CD4-positive, alpha-beta T cell (primary cell): ENCODE measurements at places on chromosomes 1 and 21.
A peak's percentile ranks its signal among the peaks of the same experiment; 100 is the strongest.

DNA sequence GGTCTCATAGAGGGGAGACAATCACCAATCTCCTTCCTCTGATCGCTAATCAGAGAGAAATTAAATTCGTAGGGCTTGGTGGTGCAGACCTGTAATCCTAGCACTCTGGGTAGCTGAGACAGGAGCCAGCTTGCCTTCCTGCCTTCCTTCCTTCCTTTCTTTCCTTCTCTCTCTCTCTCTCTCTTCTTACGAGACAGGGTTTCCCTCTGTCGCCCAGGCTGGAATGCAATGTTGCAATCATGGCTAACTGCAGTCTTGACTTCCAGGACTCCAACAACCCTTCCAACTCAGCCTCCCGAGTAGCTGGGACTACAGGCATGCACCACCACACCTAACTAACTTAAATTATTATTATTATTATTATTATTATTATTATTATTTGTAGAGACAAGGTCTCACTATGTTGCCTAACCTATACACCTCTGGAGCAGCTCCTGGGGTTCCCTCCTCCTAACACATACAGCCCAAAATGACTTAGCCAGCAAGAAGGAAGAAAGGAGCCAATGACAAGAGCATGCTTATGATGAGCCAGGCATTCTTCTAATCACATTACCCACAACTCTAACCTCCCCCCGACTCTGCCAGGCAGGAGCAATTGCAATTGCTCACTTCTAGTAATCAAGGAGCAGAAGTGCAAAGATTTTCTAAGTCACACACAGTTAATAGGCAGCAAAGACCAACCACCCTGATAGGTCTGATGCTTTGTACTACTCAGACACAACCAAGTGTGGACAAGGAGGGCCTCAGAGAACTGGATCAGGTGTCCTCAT is 105.4 kb upstream of the F3 start:
- no peak overlapping the region for H3K4me3 ChIP-seq
- H3K27me3 ChIP-seq = no peaks in the 10 kb centered on the region
- DNase-seq = no peak
- no peaks in the 10 kb centered on the region for H3K4me1 ChIP-seq
- no peaks in the 10 kb centered on the region for H3K36me3 ChIP-seq

GRCh38 chr1:116368241-116368640 is 4.8 kb upstream of the ATP1A1 start:
- peaks cover 17% of the 10 kb centered on the region for H3K4me1 ChIP-seq
- no peak overlapping the region for H3K27ac ChIP-seq
- DNase-seq = no peak
- H3K27me3 ChIP-seq = no peaks in the 10 kb centered on the region
- H3K36me3 ChIP-seq = no peaks in the 10 kb centered on the region

DNA sequence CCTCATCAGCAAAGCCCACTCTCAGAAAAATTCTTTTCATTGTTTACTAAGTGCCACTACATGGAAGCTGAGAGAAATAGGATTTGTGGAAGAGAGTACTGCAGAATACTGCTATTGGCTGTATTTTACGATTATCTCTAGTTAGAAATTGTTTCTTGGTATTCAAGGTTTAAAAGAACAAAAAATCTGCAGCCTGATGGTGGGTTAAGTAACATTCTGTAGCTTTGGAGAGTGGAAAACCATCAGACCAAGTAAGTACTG is 27.3 kb downstream of the PTTG1IP start:
- H3K4me3 ChIP-seq = peak overlapping the region; percentile 52
- peaks cover 24% of the 10 kb centered on the region for H3K36me3 ChIP-seq
- H3K27ac ChIP-seq = no peak overlapping the region

DNA sequence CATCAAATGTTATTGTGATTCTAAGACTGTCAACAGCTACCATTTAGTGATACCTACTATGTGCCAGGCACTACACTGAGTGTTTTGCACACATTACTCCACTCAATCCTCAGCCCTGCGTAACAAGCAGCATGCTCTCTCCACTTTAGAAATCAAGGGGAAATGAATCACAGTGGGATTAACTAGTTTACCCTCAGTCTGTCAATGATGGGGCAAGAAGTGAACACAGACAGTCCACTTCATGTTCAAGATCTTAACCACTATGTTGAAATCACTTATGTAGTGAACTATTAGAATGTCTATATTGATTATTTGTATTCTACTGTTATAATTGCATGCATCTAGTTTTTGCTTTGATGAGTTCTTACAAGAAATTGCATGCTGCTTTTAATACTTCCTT is 165.3 kb downstream of the LTN1 start:
- H3K4me1 ChIP-seq = peaks cover 13% of the 10 kb centered on the region
- H3K4me3 ChIP-seq = no peak overlapping the region
- H3K27ac ChIP-seq = no peak overlapping the region
- H3K36me3 ChIP-seq = no peaks in the 10 kb centered on the region
- H3K27me3 ChIP-seq = no peaks in the 10 kb centered on the region

GRCh38 chr1:238233966-238234365 is 343.2 kb upstream of the ZP4 start:
- no peak overlapping the region for H3K27ac ChIP-seq
- no peak overlapping the region for H3K4me3 ChIP-seq
- no peaks in the 10 kb centered on the region for H3K4me1 ChIP-seq
- no peaks in the 10 kb centered on the region for H3K27me3 ChIP-seq
- DNase-seq = no peak

DNA sequence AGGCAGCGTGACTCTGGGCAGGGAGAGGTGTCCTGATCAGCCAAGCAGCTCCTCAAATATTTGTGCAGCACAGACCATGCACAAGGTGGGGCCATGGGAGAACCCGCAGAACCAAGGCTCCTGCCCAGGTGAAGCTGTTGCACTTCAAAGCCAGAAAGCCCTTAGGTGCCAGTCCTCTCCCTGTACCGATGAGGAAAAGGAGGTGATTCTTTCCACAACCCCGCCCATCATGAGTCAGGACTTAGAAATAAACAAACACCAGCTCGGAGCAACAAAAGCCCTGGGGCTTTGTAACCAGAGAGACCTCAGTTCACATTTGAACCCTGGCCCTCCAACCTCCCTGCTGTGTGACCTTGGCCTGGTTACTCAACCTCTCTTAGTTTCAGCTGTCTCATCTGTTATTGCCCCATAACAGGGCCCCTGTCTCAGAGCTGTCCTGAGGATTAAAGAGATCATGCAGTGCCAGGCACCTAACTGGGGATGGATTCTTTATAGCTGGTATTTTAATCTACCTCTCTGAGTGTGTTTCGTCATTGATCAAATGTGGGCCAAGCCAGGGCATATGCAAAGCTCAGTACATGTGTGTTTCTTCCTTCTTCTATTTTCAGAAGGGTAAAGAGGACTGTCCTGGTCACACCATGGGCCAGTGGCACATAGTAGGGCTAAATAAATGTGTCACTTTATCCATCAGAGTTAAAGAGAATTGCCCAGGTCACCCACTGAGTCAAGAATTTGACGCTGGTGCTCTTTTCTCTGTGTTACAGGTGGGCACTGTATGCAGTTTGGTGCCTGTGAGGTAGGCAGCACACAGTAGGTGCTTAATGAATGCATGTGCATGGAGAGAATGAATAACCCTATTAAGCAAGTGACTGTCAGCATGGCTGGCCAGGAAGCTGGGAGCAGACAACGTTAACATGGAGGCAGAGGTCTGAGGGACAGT is 1.4 kb downstream of the LDLRAD1 start:
- no peak overlapping the region for H3K27ac ChIP-seq
- H3K36me3 ChIP-seq = no peaks in the 10 kb centered on the region
- DNase-seq = no peak

DNA sequence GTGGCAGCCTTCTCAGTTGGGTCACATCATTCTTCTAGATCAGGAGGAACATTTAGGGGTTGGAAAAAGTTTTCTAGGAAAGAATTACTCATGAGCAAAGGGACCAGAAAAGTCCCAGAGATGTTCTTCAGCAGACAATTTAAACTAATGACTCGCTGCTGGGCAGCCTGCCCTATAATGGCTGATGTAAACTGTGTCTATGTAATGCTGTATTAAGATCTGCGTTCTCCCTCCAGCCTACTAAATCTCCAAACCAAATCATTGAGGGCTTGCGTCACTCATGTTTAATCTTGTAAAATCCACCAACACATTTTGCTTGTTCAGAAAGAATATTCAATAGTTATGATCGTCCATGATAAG is 92.1 kb downstream of the LRRC8C start:
- H3K4me3 ChIP-seq = no peak overlapping the region
- no peaks in the 10 kb centered on the region for H3K27me3 ChIP-seq
- peaks cover 23% of the 10 kb centered on the region for H3K4me1 ChIP-seq
- no peak for DNase-seq
- H3K36me3 ChIP-seq = peaks cover 4% of the 10 kb centered on the region

- peak overlapping the region; percentile 74 for H3K27ac ChIP-seq
- peak overlapping the region; percentile 39 for H3K4me3 ChIP-seq
- H3K27me3 ChIP-seq = no peaks in the 10 kb centered on the region
- peaks cover 23% of the 10 kb centered on the region for H3K36me3 ChIP-seq
- H3K4me1 ChIP-seq = peaks cover 64% of the 10 kb centered on the region
Measured at GRCh38 chr1:151898519-151898991, 10.8 kb downstream of the THEM4 start.
